DMS153 (cell line): ENCODE measurements at places on chromosomes 3 and 15.

- no peak for DNase-seq
Observed at GRCh38 chr15:55829826-55830225, 86.9 kb upstream of the PRTG start.

DNA sequence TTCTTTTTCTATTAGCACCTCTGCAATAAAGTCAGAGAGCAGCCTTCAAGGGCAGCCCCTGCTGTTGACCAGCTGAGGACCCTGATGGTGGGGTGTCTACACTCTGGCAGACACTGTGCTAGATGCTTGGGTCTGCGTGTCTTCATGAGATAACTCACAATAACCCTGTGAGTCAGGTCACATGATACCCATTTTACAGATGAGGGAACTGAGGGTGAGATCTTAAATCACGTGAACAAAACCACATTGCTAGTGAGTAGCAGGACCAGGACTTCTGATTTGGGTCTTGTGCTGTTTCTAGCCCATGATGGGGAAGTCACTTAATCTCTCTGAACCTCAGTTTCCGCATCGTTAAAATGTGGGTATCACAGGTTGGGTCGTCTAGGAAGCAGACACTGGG, 118.5 kb upstream of the LIPC start:
- DNase-seq: no peak

DNA sequence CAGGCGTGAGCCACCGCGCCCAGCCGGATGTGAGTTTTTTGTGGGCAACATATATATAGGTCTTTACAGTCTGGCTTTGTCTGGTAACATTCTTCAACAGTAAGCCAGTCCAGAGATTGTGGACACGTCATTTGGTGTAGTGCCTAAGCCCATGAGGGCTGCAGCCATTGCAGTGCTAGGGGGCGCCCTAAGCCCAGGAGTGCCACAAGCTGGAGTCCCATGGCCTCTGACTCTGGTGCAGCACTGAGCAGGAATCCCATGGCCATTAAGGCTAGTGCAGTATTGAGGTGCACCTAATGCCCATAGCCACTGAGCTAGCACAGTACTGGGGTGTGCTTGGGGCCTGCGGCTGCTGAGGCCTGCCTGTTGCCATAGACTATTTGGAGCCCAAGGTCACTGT, 136.4 kb upstream of the NDN start:
- DNase-seq: no peak

DNA sequence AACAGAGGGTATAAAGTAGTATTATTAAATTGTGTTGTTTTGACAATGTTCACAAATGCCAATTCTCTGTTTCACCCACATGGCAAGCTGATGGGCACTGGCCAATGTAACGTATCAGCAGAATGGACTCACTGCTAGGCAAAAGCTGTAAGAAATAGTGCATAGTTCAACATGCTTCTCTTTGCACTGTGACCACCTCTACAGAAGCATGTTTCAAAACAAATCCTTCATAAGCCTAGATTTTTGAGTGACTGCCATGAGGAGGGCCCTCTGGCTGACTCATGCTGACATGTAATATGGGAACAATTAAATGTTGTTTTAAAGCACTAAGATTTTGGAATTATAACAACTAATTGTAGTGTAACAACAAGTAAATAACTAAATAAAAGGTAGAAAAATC, 3.2 kb downstream of the GBE1 start:
- DNase-seq: no peak

GRCh38 chr15:47675735-47676134, 41.6 kb upstream of the SEMA6D start:
- DNase-seq: no peak

- DNase-seq: no peak
Observed at GRCh38 chr3:126452213-126452612, 23.5 kb downstream of the ZXDC start.

GRCh38 chr3:64224826-64225610, at the start of gene PRICKLE2:
Gene PRICKLE2, minus strand, starts transcription at chr3:64225466. Its CDS starts 26,539 bp downstream, at chr3:64198927.
- no peak for DNase-seq

DNA sequence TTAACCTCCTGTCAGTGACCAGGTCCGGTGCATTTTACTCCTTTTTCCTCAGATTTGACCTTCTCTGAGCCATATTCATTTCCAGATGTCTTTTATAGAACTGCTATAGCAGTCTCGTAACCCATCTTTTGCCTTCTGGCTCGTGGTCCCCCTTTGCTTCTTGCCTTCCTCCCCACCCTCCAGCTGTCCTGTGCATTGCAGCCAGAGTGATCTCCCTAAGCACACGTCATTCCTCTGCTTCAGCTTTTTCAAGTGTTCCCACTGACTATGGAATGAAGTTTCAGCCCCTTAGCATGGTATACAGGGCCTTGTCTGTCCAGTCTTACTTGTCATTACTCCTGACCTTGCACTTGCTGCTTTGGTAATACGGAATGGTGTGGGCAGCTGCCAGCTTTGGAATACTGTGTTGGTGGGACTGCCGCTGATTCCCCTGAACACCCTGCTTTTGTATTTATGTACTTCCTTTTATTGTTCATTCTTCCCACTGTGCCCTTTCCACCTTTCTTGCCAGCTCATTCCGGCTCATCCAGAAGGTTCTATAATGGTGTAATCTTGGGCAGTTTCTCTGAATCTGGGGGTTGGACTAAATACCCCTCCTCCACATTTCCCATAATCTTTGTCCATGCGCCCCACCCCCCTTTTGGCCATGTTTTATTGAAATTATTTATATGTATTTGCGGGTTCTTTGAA, 38.9 kb downstream of the SLC25A26 start:
- no peak for DNase-seq

DNA sequence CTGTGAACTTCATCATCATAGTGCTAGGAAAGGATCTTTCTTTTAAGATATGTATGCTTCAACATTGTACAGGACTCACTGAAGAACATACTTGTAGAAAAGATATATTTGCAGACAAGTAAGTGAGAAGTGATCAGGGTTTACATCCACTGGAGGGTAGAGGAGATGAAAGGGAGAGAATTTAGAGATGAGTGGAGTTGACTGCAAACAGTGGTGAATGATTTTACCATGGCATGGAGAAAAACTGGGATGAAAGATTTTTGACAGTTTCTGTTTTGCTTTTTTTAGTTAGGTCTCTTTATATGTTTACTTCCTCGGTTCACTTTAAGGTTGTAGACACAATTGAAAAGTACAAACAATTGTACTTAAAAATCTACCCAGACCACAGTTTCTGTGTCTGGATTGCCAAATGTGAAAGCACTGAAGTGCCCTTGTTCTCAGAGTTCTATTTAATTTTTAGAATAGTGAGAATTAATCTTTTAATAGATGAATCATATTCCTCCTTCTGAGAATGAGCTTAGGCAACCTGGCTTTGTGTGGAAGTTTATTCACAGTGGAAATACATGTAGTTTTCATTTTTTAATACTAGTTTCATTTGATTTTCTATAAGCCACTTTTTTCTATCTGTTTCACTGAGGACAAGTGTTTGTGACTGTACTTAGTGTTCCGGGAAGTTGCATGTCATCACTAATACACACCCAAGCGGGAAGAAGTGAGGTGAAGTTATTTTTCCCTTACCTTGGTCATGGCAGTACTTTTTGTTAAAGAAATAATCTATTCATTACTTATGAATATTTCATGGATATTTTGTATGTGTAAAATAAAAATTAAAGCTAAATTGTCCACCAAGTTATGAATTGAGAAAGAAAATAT, 1.8 kb upstream of the GPR171 start:
- DNase-seq: no peak

DNA sequence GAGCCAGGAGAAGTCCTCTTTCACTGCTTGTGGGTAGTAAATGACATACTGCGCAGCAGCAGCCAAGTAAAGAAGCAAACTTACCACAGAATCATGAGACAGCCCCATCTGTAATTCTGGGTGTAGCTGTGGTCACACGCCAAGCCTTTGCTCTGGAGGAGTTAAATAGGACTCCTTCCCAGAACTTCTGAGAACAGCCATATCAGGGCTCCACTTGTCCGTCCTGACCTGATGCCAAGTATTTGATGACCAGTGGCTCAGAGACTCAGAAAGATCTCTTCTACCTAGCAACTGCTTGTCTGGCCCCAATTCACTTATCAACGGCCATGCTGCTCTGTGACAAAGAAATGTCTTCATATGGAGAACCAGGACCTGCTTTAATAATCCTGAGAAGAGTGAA, 20.6 kb upstream of the GOLIM4 start:
- DNase-seq: no peak

- DNase-seq: no peak
Observed at GRCh38 chr3:11078826-11079515, 75.3 kb upstream of the HRH1 start.

GRCh38 chr3:136050250-136050649, 84.7 kb downstream of the PPP2R3A start:
- DNase-seq: no peak

DNA sequence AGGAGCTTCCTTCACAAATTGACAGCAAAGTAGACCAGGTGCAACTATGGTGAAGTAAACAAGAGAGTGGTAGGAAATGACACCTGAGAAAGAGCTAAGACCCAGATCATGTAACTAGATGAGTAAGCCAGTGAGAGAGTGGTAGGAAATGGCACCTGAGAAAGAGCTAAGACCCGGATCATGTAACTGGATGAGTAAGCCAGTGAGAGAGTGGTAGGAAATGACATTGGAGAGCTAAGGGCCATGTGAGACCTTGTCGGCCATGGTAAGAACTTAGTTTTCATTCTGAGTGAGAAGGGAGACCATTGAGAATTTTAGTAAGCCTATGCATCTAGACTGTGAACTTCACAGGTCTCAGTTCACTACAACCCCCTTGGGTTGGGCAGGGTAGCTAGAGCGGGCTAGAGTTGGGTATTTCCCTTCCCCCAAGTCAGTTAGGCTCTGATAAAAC, 5.4 kb upstream of the SENP7 start:
- no peak for DNase-seq

- DNase-seq: peak; percentile 15
Observed at GRCh38 chr3:138862531-138862923, 27.8 kb upstream of the PIK3CB start.

DNA sequence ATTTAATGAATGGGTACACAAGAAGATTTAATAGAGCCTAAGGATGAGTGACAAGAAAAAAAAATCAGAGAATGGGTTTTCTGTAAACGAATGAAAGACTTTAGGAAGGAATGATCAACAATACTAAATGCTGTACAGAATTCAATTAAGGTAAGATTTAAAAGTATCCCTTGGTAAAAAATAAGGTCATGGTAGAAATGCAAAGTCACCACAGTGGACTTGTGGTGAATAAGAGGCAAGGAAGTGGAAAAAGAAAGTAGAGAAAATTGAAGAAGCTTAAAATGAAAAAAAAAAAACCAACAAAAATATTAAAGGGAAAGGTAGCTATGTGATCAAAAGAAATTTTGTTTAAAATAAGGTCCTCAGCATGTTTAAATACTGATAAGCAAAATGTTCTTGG, 82.4 kb downstream of the PLSCR2 start:
- DNase-seq: no peak

GRCh38 chr3:194485468-194485880, 1.3 kb downstream of the ATP13A3 start:
- DNase-seq: no peak

- no peak for DNase-seq
Observed at GRCh38 chr15:41024131-41024530, 70.9 kb downstream of the CHAC1 start.

GRCh38 chr3:4406746-4407568, 60.1 kb downstream of the SUMF1 start:
- no peak for DNase-seq

DNA sequence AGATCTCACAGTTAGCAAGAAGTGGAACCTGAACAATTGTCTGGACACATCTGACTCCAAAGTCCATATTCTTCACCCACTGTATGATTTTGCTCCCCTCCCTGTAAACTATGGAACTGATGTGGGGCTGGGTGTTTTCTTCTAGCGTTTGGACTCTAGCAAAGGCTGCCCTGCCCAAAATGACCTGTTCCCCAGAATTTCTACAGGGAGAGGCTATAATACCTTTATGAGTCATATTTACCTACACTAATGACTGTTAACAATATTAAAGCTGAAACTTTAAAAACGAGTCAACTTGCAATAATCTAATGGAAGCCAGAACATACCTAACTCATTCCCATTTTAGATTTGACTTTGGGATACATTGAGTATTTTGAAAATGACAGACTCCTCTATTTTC, 531.2 kb upstream of the CFAP20DC start:
- DNase-seq: no peak

GRCh38 chr3:159806412-159806811, 182.2 kb upstream of the IL12A start:
- DNase-seq: no peak

DNA sequence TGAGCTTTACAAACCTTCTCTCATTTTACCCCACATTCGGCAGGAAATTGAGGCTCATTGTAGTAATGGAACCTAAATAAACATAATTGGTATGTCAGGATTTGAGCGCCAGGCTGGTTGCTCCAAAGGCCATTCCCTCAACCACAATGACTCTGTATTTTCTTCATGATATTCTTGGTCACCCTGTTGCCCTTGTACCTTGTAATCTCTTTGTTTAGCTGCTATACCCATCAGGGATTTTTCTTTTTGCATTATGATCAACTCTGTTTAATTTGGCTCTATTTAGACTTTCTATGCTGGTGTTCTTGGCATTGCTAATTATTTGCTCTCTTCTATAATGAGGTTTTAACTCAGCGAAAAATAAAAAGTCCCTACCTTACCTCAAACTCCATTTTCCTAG, 29.8 kb downstream of the DUOX2 start:
- no peak for DNase-seq

DNA sequence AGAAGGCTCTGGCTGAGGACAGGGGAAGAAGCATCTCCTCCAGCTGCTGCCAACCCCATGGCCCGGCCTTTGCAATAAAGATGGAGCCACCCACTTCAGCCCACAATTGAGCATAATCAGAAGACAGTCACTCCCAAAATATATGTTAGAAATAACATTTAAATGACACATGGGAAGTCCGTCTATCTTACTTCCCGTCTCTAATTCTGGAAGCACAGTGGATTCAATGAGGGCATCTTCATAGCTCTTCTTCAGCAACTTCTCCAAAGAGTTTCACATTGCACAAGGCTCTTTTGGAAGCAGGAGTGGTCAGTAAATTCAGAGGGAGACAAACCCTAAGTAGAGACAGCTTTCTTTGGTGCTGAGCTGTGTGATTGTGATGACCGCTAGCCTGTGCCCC, 67.0 kb upstream of the SEC61A1 start:
- DNase-seq: no peak

DNA sequence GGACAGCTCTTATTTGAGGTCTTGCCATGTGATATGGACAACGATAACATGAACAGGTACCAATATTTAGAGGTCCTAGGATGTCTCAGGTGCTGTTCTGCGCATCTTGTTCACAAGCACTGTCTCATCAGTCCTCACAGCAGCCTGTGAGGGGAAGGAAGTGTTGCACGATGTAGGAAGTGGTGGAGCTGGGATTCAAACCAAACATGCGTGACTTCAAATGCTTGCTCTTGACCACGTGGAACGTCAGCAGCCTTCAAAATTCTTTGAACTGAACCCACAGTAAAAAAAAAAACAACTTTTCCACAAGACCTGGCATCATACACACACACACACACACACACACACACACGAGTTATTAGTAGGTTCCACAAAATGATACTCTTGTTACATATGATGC, 153.4 kb upstream of the SMAD3 start:
- DNase-seq: no peak

- DNase-seq: no peak
Observed at GRCh38 chr15:66066005-66066404, 187.5 kb downstream of the MEGF11 start.

- DNase-seq: peak; percentile 71
Observed at GRCh38 chr3:9396301-9396631, 1.1 kb upstream of the SETD5 start.
